DMS 273 treated with DMSO at 0.1 percent for 48 hours (cell line): ENCODE measurements at places on chromosomes 1 and 21.

- DNase-seq, result peak; percentile 24
Observed at GRCh38 chr1:235253219-235253962, 74.6 kb downstream of the ARID4B start.

DNA sequence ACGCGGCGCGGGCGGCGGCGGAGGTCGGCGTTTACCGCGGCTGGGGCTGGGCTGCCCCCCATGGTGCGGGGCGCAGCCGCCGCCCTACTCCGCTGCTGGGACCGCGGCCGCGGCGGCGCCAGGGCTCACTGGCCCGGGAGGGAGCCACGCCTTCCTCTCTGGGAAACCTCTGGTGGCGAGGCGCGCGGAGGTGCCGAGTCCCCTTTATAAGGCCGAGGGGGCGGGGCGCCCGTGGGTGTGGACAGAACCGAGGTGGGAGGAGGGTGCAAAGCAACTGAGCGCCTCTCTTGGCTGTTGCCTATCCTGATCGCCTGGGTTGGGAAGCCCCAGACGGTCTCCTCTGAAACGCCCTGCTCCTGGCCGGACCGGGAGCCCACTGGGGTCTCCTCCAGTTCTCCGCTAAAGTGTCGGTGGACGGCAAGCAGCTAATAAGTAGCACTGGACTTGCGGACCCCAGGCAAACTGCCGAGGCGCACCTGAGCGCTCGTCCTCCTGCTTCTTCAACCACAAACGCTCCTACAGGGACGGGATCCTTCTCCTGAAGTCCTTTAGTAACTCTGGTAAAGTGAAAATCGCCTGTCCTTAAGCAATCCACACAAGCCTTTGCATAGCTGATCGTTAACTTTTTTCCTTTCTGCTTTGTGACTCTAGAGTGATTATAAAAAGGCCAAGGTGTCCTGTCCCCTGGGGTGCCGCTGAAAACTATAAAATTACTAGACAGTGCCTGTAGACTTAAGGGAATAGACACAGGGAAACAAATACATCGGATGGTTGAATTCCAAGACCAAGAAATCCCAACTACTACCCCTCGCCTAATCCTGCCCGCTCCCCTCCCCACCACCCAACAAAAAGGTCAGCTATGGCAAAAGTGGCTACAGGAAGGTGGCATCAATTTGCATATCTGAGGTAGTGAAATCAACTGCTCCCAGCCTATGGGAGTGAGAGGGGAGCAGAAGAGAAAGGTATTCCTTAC is at the start of gene PTGER3:
PTGER3 (minus strand) TSS at position 182 of the 973 bp plus-strand sequence. CDS start 239 bp downstream, outside the sequence.
- no peak for DNase-seq

DNA sequence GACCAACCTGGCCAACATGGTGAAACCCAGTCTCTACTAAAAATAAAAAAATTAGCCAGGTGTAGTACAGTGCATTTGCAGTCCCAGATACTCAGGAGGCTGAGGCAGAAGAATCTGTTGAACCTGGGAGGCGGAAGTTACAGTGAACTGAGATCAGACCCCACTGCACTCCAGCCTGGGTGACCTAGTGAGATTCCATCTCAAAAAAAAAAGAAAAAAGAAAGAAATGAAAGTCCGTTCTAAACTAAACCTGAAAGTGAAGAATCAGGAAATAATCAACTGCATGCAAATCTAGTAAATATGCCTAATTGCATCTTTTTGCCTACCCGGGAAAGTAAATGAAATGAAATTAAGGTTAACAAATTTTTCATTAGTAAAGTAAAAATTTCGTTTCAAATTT is 99.6 kb downstream of the ZZZ3 start:
- DNase-seq, result no peak

- DNase-seq, result no peak
Observed at GRCh38 chr1:185533596-185533995, 200.6 kb upstream of the HMCN1 start.

GRCh38 chr1:84669831-84670230 is 20.4 kb downstream of the SSX2IP start:
- DNase-seq, result no peak

- no peak for DNase-seq
Observed at GRCh38 chr1:201125019-201125418, 2.0 kb downstream of the ASCL5 start.

DNA sequence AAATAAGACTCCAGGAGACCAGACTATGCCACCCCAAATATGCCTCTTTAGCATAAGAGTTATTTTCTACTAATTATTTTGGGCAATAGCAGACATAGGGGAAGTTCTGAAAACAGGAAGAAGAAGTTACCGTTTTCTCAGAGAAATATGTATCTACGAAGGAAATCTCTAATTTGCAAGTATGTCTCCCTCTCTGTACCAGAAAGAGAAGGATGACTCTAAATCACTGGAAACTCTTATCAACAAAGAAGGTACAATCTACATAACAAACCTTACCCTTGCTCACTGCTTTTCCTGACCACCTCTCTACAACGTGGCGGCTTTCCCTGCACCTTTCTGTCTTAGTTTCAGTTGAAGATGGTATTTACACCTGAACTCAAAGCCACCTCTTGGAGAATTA is 49.0 kb downstream of the OMA1 start:
- DNase-seq, result no peak

DNA sequence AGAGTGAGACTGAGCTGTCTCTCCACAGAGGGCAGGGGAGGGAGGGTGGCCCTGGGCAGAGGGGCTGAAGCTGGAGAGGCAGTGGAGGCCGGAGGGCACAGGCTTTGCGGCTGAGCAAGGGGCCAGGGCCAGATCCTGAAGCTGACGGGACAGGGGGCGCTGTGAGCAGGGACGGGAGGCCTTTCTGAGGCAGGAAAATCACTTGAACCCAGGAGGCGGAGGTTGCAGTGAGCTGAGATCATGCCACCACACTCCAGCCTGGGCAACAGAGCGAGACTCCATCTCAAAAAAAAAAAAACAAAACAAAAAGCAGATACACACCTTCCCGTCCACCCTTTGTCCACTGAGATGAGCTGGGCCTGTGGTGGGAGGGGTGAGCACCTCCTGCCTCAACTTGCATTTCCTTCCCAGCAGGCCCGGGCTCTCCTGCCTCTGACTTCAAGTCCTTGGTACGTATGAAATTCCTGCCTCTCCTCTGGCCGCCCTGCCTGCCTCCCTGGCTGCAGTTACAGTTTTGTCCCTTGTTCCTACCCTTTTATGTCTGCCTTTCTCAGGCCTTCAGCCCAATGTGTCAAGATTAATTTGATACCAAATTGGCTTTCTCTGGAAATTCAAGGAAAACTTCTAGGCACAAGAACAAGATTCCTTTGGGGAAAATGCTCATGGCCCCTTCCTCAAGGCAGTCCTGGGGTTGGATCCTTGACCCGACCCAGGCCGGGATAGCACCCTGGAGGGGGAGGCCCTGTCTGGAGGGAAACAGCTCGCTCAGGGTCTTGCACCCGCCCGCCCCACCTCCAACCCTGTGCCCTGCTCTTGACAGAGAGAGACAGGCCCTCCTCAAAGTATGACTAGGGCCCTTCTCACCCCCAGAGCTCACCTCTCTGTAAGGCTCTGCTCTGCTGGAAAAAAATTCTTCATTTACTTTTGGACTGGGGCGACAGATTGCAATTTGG is 11.2 kb upstream of the ADAMTSL4 start:
- no peak for DNase-seq

GRCh38 chr1:61182049-61182448 is 99.7 kb downstream of the NFIA start:
- no peak for DNase-seq

DNA sequence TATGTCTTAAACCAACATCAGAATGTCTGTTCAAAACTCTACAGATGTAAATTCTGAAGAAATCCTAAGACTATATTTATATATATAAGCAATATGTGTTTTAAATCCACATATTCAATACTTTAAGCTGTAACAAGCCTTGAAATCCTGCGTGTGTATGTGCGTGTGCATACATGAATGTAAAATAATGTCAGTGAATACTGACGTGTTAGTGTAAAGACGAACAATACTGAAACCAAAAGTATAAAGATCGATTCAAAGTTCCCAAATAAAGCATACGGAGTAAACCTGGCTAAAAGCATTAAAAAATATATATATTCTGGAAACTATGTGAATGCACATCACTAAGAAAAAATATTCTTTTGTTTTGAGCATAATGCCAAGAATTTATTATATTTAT is 668.6 kb upstream of the NCAM2 start:
- DNase-seq, result no peak

DNA sequence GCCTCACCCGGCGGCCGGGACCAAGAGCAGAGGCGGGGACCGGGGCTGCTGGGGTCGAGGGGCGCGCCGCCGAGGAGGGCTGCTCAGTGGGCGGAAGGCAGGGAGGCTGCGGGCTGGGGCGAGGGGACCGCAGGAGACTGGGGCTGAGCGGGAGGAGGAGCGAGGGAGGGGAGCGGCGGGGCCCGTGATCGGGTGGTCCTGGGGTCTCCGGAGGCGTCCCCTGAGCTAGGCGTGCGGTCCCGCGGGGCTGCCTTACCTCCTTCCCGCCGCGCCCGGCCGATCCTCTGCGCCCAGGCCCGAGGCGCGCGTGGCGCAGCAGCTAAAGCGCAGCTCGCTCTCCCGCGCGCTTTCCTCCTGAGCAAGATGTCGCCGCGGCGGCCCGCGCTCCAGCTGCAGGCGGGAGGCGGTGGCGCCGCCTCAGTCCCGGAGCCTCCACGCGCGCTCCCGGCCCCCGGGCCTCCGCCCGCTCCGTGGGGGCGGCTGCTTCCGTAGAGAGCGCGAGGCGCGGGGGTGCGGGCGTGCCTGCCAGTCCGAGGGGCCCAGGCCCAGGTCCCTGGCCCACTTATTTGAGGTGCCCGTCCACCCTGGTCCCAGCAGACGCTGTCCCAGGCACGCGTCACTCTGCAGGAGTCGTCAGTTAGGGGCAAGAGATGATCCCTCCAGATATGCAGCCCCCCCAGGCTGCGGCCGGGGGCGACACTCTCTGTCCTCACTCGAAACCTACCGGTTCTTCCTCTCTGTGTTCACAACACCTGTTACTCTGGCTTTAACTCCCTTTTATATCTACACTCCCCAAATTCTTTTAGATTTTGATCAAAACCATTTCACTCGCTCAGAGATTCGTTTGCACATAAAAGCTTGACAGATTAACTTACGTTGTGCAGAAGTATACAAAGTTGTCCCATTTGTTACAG is at the start of gene CCSAP:
CCSAP (minus strand) TSS at position 392 of the 914 bp plus-strand sequence. CDS start 582 bp downstream, outside the sequence.
- no peak for DNase-seq

DNA sequence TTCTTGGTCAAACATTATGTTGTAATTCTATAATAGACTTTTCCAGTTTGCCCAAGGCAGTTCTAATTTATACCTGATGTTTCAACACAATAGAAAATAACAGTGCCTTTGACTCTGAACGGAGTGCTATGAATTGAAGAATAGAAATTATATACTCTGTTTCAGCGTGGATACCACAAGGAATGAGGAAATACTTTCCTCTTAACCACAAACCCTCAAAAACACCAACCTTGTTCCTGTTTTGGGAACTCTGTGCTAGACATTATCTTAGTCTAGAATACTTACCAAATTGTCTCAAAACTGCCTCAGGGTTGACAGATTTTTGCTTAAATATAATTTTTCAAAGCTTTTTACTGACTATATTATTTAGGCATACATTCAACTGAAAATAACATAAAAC is 1629.3 kb downstream of the MRPL39 start:
- no peak for DNase-seq

DNA sequence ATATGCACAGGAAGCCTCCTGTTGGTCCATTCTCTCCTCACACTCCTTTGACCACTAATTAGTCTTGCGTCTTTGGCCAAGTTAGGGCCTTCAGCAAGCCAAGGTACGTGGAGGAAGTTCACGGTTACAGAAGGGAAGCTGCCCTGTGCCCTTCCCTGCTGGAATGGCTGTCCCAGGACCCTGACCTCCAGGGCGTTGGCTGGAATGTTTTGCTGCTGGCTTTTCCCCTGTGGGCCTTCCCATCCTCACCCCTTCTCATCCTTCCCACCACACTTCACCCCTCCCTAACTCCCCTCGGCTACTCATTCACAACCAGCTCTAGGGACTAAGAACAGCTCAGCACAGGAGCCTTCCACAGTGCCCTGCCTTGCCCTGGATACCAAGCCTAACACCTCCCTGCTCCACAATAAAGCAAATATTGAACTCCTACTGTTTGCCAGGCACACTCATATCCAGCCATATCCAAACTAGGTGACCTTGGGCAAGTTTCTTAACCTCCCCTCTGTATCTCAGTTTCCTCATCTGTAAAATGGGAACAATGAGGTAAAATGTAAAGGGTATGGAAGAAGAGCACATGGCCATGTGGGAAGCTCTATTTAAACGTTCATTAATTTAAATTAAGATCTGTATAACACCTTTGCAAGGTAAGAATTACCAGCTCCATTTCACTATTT is 8.8 kb upstream of the CDCP2 start:
- DNase-seq, result no peak

DNA sequence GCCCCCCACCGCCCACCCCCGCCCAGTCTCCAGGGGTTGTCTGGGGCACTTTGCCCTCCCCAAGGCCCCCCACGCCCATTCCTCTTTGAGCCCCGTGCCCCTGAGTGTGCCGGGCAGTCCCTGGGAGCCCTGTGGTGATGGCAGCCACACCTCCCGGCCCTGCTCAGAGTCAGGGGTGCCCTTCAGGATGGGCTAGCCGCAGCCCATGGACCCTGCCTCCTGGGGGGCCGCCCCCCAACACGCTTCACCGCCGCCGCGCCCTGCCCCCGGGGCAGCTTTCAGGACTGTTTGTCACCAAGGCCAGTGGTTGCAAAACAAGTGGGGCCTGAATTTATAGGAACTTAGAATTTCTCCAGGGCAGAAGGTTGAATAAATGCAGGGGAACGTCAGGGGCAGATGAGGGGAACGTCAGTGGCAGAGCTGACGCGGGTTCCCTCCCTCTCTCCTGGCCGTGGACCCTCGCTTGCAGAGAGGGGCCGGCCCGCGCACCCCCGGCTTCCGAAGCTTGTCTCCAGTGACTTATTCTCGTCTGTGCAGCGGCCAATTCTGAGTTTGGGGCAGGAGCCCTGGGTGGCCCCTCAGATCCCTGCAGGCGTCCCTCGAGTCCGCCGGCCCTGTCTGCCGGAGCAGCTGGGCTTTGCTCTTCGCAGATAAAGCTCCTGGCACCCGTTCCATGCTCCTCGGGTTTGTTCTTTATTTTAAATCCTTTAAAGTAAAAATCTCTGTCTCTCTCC is 41.2 kb upstream of the ADARB1 start:
- DNase-seq, result no peak

GRCh38 chr1:33606272-33606671 is 133.8 kb downstream of the ZSCAN20 start:
- no peak for DNase-seq

GRCh38 chr1:221439747-221440501 is 302.0 kb downstream of the DUSP10 start:
- no peak for DNase-seq
